Ovary (tissue), 10 donors: ENCODE measurements at places on chromosomes 3 and 15. TPM values are rescaled to one million over a fixed set of nuclear protein-coding genes. Genes with fewer than 3 reads are reported as not detected.

The CYP19A1 gene
- total RNA-seq = 1.3 TPM

The CACNA2D3 gene
- 7.7 TPM for total RNA-seq

The CCDC80 gene
- 67.2 TPM for total RNA-seq

The NAALADL2 gene
- 21.8 TPM for total RNA-seq

The STRIT1 gene
- total RNA-seq = not detected

The RBPMS2 gene
- 13.7 TPM for total RNA-seq

The KNL1 gene
- total RNA-seq = 0.56 TPM

The PAQR5 gene
- 0.78 TPM for total RNA-seq

The SPESP1 gene
- 3.2 TPM for total RNA-seq

The TICRR gene
- 0.31 TPM for total RNA-seq

The CPLX3 gene
- not detected for total RNA-seq

The CP gene
- total RNA-seq = 8.7 TPM

The INSYN1 gene
- total RNA-seq = 4.9 TPM

The TUBGCP5 gene
- 16.1 TPM for total RNA-seq

The TNNC1 gene
- total RNA-seq = 0.85 TPM

The SIDT1 gene
- 0.40 TPM for total RNA-seq

The CLSTN2 gene
- 180 TPM for total RNA-seq

The PRSS50 gene
- 0.12 TPM for total RNA-seq

The TOPBP1 gene
- 12.7 TPM for total RNA-seq

The COL6A5 gene
- total RNA-seq = 0.07 TPM

The LYZL4 gene
- total RNA-seq = not detected

The CHRM5 gene
- total RNA-seq = 0.08 TPM

The ACTRT3 gene
- total RNA-seq = 0.34 TPM

The KCNMB2 gene
- total RNA-seq = 5.8 TPM

The TNFAIP8L3 gene
- 13.5 TPM for total RNA-seq

The TF gene
- 1.6 TPM for total RNA-seq

The TMEM42 gene
- total RNA-seq = 11.9 TPM

The MFAP1 gene
- total RNA-seq = 15.5 TPM

The XIRP1 gene
- total RNA-seq = not detected

The ZNF620 gene
- total RNA-seq = 3.7 TPM

The SEMA6D gene
- total RNA-seq = 30.1 TPM

The THUMPD3 gene
- total RNA-seq = 16.9 TPM
